ENCODE measurements at places on chromosomes 12 and 14.
A peak's percentile ranks its signal among the peaks of the same experiment; 100 is the strongest.

DNA sequence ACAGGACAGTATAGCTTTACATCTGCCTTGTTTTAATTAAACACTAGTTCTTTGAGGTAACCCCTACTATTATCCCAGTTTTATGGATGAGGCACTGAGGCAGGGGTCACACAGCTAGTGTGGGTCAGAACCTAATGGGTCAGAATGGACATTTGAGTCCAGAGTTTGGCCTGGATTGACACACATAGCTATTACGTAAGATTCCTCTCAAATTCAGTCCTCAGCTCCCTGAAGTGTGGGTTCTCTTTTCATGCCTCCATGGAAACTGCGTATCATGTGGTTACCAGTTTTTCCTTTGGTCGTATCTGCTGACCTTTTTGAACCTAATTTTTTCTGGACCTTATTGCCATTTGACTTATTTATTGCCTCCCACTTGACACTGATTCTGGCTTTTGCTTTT, 40.4 kb downstream of the PSEN1 start:
- no peak overlapping the region for H3K4me3 ChIP-seq
- H3K4me1 ChIP-seq = no peaks in the 10 kb centered on the region
- peaks cover 75% of the 10 kb centered on the region for H3K36me3 ChIP-seq
- H3K27ac ChIP-seq = no peak overlapping the region
- no peaks in the 10 kb centered on the region for H3K27me3 ChIP-seq

DNA sequence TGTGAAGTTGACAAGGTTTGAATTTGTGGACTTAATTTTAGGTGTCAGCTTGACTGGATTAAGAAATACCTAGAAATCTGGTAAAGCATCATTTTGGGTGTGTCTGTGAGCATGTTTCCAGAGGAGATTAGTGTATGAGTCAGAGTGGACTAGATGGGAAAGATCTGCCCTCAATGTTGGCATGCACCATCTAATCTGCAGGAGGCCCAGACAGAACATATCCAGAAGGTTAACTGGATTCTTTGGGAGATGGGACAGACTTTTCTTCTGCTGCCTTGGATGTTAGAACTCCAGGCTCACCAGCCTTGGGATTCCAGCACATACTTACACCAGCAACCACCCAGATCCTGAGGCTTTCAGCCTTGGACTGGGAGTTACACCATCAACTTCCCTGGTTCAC, 14.1 kb downstream of the SGPP1 start:
- H3K4me1 ChIP-seq = peaks cover 13% of the 10 kb centered on the region
- no peak overlapping the region for H3K4me3 ChIP-seq
- H3K27ac ChIP-seq = peak overlapping the region; percentile 43
- no peaks in the 10 kb centered on the region for H3K27me3 ChIP-seq
- H3K36me3 ChIP-seq = peaks cover 5% of the 10 kb centered on the region

- no peak overlapping the region for H3K27ac ChIP-seq
- no peaks in the 10 kb centered on the region for H3K36me3 ChIP-seq
- H3K27me3 ChIP-seq = no peaks in the 10 kb centered on the region
- no peaks in the 10 kb centered on the region for H3K4me1 ChIP-seq
- no peak overlapping the region for H3K4me3 ChIP-seq
- no peak for DNase-seq
These were observed 35.0 kb downstream of the ITPR2 start for GRCh38 chr12:26798023-26798422.

- peaks cover 7% of the 10 kb centered on the region for H3K4me1 ChIP-seq
- peak overlapping the region; percentile 19 for H3K27ac ChIP-seq
- peak; percentile 26 for DNase-seq
- H3K27me3 ChIP-seq = no peaks in the 10 kb centered on the region
- H3K4me3 ChIP-seq = no peak overlapping the region
- no peaks in the 10 kb centered on the region for H3K36me3 ChIP-seq
These were observed 25.3 kb downstream of the CLEC2A start for GRCh38 chr12:9906873-9907272.

DNA sequence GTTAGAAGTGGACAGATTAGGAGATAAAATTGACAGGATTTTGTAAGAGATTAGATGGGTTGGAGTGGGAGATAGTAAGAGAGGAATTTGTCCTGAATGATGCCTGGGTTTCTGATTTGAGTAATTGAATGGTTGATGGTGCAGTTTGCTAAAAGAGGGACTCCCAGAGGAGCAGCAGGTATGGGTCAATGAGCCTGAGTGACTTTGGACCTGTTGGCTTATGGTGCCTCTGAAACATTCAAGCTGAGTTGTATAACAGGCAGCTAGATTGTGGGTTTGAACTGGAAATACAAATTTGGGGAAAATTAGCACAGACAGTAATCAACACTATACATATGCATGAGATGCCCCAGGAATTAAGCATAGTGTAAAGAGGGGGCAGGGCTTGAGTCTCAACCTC, 16.7 kb upstream of the SYNDIG1L start:
- H3K4me3 ChIP-seq = no peak overlapping the region
- no peak for DNase-seq
- peaks cover 7% of the 10 kb centered on the region for H3K27me3 ChIP-seq
- H3K36me3 ChIP-seq = no peaks in the 10 kb centered on the region

GRCh38 chr12:80485222-80485987, 41.4 kb downstream of the PTPRQ start:
- no peak overlapping the region for H3K27ac ChIP-seq
- H3K4me3 ChIP-seq = no peak overlapping the region
- no peaks in the 10 kb centered on the region for H3K36me3 ChIP-seq
- H3K4me1 ChIP-seq = no peaks in the 10 kb centered on the region
- DNase-seq = no peak
- no peaks in the 10 kb centered on the region for H3K27me3 ChIP-seq

GRCh38 chr12:66449531-66449930, 147.2 kb downstream of the HELB start:
- no peaks in the 10 kb centered on the region for H3K36me3 ChIP-seq
- H3K4me3 ChIP-seq = no peak overlapping the region
- H3K27me3 ChIP-seq = peaks cover 3% of the 10 kb centered on the region

GRCh38 chr14:100015251-100015655, 50.0 kb upstream of the EVL start:
- no peak overlapping the region for H3K27ac ChIP-seq
- no peaks in the 10 kb centered on the region for H3K36me3 ChIP-seq
- peaks cover 2% of the 10 kb centered on the region for H3K4me1 ChIP-seq
- H3K27me3 ChIP-seq = no peaks in the 10 kb centered on the region
- no peak overlapping the region for H3K4me3 ChIP-seq
